ENCODE measurements at places on chromosomes 5 and 9. TPM values are rescaled to one million over a fixed set of nuclear protein-coding genes. Genes with fewer than 3 reads are reported as not detected.

Gene SPATA31A3
- not detected for total RNA-seq

Gene MEIKIN
- total RNA-seq = not detected

DNA sequence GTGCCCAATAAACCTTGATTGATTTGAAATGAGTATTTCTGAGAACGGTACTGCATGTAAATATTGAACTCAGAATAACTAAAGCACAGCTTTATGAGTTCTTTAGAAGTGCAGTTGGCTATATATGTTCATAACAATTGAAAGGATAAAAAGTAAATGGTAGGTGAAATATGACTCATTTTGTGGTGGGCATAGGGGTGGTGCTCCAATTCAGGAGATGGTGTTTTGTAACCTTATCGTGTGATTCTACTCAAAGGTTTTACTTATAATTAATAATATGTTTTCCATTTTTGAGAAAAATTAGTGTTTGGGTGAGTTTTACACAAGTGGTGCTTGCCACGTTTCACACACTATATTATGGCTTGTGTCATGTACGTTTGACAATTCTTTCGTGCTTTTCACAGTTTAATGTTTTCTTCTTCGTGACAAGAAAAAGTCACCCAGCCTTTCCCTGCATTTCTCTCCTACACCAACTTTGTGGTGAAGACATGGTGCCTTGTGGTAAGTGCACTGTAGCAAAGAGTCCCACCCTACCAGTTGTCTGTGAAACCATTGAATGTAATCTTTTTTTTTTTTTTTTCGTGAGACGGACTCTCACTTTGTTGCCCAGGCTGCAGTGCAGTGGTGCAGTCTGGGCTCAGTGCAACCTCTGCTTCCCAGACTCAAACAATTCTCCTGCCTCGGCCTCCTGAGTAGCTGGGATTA is 492.5 kb upstream of the SGCD start:
- DNase-seq = no peak

DNA sequence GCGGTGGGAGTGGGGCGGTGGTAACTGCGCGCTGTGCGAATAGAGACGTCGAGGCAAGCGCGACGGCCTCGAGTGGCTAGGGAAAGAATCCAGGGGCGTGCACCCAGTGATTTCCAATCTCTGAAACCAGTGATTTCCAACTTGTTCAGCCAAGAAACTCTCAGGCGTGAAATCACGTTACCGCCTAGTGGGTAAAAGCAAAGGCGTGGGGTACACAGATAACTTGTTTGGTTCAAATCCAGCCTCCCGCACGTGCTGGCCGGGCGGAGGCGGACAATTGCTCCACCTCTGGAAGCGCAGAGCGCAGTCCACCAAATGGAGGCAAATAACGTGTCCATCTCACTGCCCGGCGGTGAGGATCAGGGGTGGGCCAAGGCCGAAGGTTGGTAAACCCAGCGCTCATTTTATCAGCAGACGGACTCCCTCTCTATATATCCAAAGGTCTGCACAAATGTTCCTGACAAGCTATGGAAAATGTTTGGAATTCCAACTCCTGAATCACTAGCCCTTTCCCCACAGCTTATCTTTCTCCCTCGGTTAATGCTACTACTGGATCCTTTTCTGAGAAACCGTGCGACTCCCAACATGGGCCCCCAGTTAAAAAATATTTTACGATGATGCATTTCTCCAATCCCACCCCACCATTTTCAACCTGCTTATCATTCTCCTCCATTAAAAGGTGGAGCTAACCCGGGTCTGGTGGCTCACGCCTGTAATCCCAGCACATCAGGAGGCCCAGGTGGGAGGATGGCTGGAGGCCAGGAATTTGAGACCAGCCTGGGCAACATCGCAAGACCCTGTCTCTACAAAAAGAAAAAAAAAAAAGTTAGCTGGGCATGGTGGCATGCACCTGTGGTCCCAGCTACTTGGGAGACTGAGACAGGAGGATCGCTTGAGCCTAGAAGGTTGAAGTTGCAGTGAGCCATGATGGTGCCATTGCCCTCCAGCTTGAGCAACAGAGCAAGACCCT is 950 bp upstream of the FNBP1 start:
- DNase-seq = peak; percentile 71

- DNase-seq = no peak
These were observed 167.5 kb downstream of the HACD4 start for GRCh38 chr9:20863945-20864344.

DNA sequence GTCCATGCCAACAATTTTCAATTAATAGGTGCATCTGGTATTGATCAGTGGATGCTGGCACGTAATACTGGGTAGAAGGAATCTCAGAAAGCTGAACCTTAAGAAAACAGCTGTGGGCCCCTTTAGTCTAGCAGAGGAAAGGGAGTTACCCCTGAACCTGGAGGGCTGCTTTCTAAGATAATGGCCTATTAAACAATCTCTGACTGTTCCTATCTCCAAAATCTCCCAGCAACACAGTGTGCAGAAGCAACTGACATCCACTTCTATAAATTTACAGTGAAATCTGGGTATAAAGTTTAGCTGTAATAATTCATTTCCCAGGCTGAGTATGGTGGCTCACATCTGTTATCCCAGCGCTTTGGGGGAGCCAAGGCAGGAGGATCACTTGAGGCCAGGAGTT is 198.8 kb downstream of the MAPKAP1 start:
- DNase-seq = no peak

DNA sequence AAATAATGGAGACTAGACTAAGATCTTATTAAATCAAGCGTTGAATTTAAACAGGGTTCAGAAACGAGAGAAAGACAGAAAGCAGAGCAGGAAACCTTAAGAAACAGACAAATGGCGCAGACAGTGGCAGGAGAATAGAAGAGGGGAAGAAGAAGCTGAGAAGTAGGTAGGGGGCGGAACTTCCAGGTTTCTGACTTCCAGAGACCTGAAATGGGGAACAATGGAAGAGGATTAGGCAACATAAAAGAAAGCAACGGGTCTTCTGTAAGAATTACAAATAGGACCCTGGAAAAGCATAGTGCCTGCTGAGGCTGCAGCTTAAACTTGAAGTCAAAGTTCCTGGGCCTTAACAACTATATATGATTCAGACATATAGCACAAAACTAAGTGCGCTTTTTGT is 101.7 kb downstream of the BNC2 start:
- no peak for DNase-seq

- no peak for DNase-seq
These were observed 717 bp upstream of the NCS1 start for GRCh38 chr9:130171226-130172148.

All from tibial nerve (tissue), 4 donors.